Activated naive CD4-positive, alpha-beta T cell treated with Interleukin-2 at 50 U/mL for 16 hours (primary cell): ENCODE measurements at places on chromosomes 3 and 15.
A peak's percentile ranks its signal among the peaks of the same experiment; 100 is the strongest.

DNA sequence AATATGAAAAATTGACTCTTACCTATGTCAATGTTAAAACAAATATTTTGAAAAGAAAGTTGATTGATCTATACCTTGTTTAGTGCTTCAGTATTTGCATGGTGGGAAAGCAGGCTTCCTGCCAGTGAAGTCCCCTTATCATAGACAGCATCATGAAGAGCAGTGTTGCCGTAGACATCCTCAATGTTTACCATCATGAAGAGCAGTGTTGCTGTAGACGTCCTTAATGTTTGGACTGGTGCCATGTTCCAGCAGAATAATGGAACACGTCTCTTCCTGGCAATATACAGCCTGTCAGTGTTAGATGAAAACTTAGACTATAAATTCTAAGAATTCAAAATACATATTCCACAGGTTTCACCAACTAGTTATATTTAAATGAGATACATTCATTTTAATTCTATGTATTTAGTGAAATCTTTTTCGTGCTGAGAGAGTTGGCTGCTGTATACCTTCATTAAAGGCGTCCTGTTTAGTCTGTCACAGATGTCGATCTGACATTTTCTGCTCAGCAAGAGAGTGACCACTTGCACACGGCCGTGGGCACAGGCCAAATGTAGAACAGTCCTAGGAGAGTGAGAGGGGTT is 116.8 kb downstream of the LMLN start:
- DNase-seq = no peak

DNA sequence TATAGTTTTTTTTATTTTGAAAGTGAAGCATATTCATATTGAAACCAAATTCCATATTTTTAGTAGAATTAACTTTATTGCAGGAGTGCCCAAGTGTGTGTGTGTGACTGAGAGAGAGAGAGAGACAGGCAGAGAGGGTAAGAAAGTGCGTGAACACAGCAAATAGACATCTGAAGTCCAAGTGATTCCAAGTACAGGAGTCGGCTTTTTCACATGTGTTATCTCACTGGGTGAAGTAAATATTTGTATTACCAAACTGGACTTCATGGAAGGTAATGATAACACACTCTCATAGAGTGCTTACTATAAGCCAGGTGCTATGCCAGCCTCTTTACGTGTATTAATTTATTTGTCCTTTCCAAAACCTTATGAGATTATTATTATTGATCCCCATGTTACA is 12.0 kb downstream of the PARP14 start:
- DNase-seq = no peak

GRCh38 chr3:177330779-177331178 is 133.5 kb upstream of the TBL1XR1 start:
- no peak for DNase-seq

DNA sequence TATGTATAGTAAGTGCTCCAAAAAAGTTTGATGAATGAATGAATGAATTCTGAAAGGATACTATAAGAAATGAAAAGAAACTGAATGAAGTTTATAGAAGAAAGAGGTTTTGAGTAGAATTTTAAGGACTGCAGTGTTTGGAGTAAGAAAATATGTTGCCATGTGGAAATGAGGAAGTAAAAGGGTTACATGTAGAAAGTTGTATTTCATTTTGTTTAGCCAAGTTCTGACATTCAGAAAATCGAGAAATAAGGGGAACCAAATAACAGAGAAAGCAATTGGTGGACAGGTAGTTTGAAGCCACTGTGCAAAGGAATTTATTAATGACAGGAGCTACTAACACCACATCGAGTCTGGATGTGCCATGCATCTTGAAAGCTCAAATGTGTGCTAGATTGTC is 200.7 kb downstream of the SATB1 start:
- DNase-seq = no peak

DNA sequence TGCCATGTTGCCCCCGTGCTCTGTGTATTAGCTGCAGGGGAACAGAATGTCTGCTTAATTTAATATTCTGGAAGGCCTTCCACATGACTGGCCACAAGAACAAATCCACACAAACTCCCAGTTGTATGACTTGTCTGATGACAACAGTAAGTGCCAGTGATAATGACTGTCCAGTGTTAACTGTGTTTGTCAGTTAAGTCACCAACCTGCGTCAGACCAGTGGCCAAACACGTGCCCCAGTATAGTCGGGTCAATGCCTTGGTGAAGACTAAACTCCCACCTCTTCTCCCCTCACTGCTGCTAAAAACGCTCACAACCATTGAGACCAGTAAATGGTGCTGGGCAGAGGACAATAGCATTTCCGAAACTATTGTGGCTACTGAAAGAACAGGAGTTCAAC is 9.8 kb upstream of the ATP13A5 start:
- no peak for DNase-seq

GRCh38 chr3:194631696-194632095 is 1.5 kb downstream of the TMEM44 start:
- no peak for DNase-seq

GRCh38 chr3:10371167-10371566 is 50.3 kb upstream of the SEC13 start:
- no peak for DNase-seq

- DNase-seq = no peak
Observed at GRCh38 chr3:40255532-40255931, 54.0 kb upstream of the EIF1B start.

GRCh38 chr15:78540871-78541743 is 863 bp downstream of the PSMA4 start:
- DNase-seq = peak; percentile 17

- peak; percentile 61 for DNase-seq
Observed at GRCh38 chr3:56980798-56981390, 79.6 kb upstream of the SPATA12 start.

- no peak for DNase-seq
Observed at GRCh38 chr3:191343115-191343514, 12.8 kb upstream of the UTS2B start.

DNA sequence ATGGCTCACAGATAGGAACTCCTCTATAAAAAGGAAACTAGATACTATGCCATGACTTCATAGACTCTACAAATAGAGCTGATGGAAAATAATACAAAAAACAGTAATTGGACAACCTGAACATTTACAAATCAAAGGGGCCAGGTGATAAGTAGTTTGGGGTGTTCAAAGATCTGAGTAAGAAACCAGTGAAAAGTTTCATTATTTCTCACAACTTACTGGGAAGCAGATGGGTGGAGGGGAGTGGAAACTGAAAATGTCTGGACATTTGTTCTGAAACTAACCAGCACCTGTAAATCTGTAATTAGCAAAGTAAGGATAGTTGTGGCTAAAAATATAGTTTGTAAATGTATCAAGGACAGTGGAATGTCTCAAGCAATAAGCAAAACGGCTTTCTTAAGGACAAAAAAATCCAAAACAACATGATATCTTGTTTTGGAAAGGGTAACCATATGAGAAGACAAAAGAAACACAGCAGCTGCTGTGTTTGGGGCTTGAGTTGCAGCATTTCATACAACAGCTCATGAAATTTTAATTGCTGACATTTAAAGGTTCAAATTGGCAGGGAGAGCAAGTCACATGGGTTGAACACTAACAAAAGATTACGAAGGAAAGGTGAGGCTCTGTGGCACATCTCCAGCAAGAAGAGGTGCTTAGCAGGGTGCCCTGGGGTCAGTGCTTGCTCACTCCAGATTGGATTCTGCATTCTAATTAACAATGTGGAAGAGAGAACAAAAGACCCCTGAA is 26.8 kb upstream of the THBS1 start:
- no peak for DNase-seq

GRCh38 chr15:101063212-101063611 is 144.1 kb downstream of the LRRK1 start:
- no peak for DNase-seq

- DNase-seq = no peak
Observed at GRCh38 chr3:142972092-142972753, 8.7 kb upstream of the PAQR9 start.

GRCh38 chr3:167918008-167918596 is 177.6 kb downstream of the GOLIM4 start:
- no peak for DNase-seq

- DNase-seq = no peak
Observed at GRCh38 chr3:100360757-100361496, 26.4 kb downstream of the NIT2 start.

DNA sequence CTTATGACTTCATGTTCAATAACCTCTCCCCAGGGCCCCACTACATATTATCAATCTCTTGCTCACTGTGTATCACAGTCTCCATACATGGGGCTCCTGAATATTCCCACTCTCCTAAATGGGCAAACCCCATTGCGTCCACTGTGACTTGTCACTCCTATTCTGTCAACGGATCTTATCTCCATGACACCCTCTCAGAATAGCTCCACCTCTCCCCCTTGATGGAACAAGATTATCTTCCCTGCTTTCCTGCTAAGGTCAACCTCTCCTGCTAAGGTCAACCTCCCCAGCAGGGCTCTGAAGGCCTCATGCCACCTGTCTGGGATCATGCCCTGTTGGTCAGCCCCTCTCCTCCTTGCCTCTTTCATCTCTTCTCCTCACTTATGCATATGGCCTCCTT is 1.8 kb downstream of the CLDN18 start:
- no peak for DNase-seq

DNA sequence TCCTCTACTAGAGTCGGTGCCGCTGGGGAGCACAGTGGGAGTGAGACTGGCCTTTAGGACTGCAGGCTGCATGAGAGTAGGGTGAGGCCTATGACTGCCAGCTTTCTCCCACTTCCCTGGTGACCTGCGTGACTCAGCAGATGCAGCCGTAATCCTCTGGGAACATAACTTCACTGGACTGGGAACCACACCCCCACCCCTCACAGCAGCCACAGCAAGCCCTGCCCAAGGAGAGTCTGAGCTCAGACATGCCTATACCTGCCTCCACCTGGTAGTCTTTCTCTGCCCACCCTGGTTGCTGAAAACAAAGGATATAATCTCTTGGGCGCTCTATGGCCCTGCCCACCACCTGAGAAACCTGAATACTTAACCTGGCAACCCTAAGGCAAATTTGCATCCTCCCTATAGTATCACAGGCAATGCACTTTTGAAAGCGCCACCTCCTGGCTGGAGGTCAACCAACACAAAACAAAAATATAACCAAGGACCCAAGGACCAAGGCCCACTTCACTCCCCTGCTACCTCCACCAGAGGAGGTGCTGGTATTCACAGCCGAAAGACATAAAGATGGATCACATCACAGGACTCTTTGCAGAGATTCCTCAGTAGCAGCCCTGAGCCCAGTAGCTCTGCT is 308.9 kb downstream of the CTNNB1 start:
- DNase-seq = no peak

DNA sequence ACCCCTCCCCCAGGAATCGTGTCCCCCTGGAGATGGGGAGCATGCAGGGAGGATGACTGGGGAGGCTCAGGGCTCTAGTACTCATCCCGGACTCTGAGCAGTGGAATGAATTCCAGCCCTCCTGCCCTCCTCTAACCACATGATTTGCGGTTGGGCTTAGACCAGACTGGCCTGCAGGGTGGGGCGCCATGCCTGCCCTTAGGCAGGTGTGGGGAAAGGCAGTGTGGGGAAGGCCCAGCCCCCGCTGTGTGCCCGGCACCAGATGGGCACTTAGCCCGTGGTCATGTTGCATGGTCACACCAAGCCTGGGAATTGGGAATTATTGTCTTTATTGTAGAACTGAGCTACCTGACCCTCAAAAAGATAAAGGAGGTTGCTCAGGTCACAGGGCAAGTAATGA is 283.8 kb downstream of the TLE3 start:
- no peak for DNase-seq

GRCh38 chr15:25783607-25784540 is 79.3 kb downstream of the ATP10A start:
- DNase-seq = peak; percentile 43

- DNase-seq = no peak
Observed at GRCh38 chr3:68866157-68866556, 66.2 kb downstream of the TAFA4 start.

DNA sequence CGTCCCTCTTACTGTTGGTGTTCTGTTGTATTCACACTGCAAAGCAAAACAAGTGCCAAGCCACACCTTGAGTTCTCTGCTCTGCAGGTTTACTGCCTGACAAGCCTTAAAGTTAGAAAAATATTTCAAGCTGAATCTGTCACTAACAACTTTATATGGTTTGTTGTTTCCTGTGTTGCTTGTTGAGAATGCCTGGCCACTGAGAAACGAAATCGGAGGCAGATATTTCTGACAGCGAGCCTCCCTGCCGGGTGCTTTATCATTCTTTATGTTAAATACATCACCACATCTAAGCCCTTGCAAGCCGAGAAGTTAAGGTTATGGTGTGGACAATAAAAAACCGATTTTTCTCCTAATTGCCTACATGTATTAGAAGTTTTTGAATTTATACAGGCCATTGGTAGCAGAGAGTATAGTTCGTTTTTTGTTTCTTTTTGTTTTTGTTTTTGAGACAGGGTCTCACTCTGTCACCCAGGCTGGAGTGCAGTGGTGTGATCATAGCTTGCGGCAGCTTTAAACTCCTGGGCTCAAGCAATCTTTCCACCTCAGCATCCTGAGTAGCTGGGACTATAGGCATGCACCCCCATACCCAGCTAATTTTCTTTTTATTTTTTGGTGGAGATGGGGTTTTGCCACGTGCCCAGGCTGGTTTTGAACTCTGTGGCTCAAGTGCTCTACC is 188.4 kb upstream of the ICE2 start:
- no peak for DNase-seq

DNA sequence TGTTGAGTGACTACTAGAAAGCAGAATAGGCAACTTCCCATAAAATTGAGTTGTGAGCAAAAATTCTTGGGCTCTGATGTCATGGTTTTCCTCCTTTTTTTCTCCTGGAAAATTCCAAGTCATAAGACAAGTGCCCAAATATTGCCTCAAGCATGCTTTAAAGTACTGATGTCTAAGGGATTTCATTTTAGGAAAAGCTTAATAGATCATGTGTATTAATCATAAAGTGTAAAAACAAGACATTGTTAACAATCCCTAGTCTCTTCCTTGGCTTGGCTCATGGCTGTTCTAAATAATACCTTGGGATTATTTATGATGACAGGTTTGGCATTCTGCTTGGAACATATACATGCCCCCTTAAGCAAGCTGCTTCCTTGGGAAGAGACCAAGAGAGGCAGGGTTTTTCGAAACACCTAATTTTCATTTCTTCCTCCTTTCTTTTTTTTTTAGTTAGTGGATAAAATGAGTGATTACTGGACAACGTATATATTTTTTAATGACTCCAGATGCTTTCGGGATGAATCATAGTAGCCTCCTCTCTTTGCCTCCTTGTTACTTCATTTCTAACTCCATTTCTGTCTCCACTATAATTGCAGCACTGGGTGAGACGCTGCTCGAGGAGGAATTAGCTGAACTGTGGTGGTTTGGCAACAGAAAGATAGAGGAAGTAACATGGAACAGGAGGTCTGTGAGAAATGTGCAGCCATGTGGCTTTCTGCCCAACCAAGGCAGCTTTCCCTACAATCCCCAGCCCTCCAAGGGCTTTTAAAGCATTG is 104.9 kb downstream of the TPRG1 start:
- DNase-seq = no peak

DNA sequence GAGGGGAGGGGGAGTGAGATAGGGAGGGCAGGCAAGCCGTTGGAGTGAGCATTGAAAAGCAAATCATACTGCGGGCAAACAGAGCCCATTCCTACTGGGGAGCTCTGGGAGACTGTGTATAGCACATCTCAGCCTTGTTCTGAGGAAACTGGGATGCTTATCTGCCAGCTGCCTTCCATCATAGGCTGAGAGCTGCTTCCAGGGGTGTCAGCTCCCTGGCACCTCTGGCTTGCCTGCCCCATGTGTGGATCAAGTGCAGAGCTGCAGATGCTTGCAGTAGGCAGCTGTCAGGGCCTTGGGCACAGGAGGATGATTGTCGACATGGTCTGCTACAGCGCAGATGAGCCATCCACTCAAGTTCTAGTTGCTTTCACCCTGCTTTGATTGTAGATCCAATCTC is 86.8 kb downstream of the CHRNA7 start:
- no peak for DNase-seq
